ENCODE measurements at places on chromosomes 6 and 20.

DNA sequence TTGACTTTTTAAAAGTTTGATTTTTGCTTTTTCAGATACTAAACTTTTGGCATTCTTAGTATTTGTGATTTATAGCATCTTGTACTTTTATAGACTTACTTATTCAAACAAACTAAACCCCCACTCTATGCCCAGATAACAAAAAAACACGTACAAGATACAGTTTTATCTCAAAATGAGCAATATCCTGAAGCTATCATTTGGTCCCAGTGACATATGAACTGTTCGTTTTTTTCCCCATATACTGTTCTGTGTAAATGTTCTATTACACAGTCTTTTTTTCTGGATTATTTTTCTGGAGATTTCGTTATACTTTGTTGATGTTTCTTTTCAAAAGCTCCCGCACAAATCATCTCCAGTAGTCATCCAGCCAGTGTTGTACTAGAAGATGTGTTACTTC, 27.3 kb upstream of the SERINC3 start:
- DNase-seq: no peak

GRCh38 chr20:61895016-61895415, 170.7 kb downstream of the TAF4 start:
- DNase-seq: no peak

DNA sequence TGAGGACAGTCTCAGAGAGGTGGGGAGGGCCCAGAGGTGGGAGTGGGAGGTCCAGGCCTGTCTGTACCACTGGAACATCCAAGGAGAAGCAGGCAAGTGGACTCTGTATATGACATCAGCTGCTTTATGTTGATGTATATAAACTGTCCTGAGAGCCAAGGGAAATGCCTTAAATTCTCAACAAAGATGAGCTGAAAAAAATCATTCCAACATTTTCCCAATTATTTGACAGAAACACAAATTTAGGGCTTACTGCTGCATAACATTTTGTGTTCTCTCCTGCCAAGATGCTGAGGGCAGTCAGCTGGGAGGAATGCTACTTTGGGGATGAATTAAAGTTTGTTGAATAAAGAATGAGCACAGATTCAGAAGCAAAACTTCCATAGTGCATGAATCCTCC, 52.8 kb downstream of the FOXC1 start:
- DNase-seq: peak; percentile 72

DNA sequence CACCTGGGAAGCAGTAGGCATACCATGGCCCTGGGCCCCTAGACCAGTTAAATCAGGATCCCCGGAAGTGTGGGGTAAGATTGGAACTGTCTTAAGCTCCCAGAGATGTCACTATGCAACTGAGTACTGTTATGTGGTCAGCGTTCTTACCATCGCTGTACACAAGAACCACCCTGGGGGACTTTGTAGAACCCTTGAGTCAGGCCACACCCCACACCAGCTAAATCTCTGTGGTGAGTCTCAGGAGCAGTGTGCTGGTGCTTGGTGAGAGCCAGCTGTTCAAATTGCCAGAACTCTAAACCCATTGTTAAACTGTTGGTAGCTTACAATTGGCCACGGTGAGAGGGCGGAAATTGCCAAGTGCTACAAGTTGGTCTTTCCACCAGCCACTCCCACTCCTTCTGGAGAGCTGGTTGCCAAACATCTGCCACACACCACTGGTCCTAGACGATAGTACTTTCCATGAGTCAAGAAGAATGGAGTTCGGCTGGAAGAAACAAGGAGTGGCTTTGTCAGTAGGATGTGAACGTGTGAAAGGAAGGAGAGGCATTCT, 80.5 kb upstream of the SYNDIG1 start:
- DNase-seq: no peak

DNA sequence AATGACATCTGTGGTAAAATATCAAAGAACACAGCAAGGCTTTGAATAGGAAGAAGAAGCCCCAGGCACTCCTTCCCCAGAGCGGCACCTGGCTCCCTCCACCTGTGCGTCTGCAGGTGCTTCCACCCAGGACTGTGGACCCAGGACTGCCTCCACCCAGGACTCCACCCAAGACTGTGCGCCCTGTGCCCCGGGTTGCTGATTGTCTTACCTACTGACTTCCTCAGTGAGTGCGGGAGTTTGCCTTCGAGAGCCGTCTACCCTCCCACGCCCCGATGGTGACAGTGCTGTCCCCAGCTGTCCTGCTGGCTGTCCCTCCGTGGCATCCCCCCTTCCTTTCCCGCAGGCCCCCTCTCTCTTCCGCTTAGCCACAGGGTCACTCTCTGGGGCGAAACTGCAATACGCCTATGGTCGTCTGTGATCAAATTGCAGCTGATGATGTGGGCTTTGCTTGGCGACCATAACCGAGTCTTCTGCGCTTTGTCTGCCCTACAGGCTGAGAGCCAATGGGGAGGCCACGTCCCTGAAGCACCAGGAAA, 52.1 kb downstream of the IRF4 start:
- no peak for DNase-seq

Measured in AG10803 (cell line).